ENCODE measurements at places on chromosomes 6 and 20. TPM values are rescaled to one million over a fixed set of nuclear protein-coding genes. Genes with fewer than 3 reads are reported as not detected.

The PAQR8 gene
- 19.7 TPM for polyA plus RNA-seq

The SNX21 gene
- 42.7 TPM for polyA plus RNA-seq

The EEF1A2 gene
- 309 TPM for polyA plus RNA-seq

The SOBP gene
- polyA plus RNA-seq, result 27.5 TPM

The FLRT3 gene
- polyA plus RNA-seq, result 6.3 TPM
